ENCODE measurements at places on chromosomes 1 and 21. TPM values are rescaled to one million over a fixed set of nuclear protein-coding genes. Genes with fewer than 3 reads are reported as not detected.

- peak; percentile 25 for DNase-seq
Measured at GRCh38 chr1:14910984-14911721, 242.4 kb upstream of the TMEM51 start.

- no peak for DNase-seq
Measured at GRCh38 chr21:21122680-21123079, 124.5 kb downstream of the NCAM2 start.

The SOX13 gene
- 70.2 TPM for polyA plus RNA-seq

DNA sequence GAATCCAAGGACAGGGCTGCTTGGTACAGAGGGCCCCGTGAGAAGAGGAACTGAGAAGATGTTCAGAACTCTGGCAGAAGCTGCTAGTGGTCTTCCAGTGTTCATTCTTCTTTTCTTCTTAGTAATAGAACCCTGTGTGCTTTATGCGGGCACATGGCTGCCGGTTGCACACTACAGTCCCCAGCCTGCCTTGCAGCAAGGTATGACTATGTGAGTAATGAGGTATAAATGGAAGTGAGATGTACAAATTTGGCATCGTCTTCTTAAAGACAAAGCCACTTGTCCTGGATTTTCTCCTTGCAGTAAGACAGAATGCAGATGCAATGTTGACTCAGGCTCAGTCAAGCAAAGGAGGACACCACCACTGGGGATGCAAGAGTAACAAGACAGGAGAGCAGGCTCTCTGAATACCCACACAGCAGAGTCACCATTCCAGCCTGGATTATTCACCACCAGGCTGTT is 15.0 kb upstream of the ATP1B1 start:
- no peak for DNase-seq

DNA sequence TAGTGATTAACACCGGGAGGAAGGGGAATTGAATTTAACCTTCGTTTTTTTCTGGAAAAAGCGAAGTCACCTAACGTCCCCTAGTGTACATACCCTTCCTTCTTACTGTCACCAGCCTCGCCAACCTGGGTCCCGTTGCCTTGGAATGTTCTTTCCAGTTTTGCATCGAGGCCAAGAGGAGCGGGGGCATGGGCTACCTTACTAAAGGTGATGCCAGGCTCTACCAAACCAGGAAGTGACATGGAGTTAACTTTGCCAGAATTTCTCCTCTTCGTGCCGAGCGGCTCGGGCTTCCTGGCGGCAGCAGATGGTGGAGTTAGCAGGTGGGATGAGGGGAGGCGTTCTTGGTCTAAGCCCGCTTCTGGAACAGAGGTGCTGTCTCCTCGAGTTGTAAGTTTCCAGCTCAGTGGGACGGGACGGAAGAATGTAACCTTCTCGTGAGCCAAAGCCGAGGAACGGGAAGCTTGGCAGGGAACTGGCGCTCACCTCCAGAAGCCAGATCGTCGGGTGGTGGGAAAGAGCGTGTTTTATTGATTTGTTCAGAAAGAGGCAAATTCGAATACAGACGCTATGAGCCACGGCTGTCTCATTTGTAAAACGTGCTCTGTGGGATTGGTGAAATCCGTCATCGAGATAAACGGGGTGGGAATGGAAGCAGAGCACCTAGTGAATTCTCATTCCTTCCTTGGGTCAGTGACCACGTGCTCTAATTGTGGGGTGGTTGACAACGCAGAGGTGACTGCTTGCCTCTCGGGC is 486 bp downstream of the NIPAL3 start:
- DNase-seq, result no peak

DNA sequence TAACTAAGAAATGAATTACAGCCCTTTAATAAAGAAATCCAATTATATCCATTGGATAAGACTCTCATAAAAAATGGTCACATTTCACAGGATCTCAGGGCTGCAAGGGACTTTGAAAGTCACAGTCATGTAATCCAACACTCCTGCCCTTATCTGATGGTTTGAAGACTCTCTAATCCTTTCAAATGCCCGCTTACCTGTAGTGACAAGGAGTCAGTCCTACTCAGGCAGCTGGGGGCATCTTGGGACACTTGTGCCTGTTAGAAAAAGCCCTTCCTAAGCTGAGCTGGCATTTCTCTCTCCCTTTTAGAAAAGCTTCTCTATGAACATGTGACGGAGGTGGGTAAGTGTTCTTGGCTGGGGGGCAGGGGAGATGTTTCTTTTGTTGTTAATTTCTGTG is 11.0 kb upstream of the ZNF691 start:
- DNase-seq, result no peak

DNA sequence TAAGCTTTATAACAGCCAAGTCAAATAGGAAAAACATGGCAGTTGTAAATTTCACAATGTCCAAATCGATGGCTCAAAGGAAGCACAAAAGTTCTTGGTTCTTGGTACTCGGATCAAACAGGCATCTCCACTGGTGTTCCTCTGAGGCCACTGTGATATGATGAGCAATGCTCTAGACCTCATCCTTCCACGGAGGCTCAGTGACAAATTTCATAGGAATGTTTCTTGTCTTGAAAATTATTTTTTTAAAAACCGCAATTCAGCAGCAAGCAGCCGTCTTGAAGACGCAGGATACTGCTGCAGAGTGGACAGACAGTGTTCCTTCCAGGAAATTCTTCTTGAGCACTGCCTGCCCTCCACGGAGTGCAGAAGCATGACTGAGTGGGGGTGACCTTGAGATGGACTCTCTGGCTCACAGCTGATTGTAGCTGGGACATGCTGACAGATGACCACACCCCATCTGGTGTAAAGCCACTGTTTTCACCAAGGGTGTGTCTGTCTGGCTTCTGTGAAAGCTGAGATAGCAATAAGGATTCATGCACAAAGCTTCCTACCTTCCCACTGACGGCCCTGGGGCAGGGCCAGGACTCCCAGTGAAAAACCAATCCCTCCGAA is 61.9 kb downstream of the TIAM1 start:
- DNase-seq, result no peak

DNA sequence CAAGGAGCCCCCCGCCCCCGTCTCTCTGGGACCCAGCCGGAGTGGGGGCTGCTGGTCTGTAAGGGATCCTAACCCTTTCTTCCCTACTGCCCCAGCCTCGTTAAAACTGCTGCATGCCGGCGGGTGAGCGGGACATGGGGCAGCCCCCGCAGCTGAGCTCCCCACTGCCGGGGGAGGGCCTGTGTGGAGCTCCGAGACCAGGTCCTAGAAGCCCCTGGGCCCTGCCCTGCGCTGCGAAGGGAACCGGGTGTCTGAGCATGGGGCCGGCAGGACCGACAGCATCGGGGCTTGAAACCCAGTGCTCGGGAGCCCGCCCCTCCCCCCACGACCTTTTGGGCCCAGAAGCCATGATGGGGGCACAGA is 9.2 kb upstream of the COL6A1 start:
- no peak for DNase-seq

DNA sequence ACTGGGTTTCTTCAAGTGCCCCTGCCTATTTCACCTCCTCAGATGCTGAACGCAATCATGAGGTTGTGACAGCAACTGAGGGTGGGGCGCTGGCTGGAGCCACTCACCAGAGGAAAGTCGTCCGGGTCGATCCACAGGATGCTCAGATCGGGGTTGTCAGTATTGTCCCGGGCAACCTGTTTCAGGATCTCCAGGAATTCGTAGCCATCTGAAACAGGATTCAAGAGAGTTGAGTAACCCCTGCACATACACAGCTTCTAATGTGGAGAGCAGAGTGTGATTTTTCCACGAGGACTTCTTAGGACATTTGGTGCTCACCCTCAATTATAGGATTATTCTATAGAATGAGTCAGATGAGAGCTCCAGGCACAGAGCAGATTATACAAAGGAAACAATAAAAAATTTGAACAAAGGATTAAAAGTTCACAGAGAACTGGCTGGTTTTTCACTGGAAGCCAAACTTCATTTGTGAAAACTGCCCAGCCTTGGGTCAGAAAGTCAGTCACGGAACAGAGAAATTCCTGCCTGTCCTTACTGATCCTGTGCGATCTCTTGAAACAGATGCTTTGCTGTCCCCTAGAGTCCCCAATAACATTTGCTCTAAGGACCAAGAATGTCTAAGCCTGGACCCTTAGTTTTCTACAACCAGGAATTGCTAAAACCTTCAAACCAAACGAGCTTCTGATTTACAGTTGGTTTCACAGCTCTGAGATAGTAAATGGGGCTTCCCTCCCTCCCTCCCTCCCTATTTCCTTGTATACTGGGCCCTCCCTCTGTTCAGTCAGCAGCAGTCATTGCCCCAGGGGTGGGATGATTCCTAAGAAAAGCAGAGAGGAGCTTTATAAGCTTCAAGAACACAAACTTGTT is 63.2 kb downstream of the CASQ2 start:
- DNase-seq, result no peak

The AGT gene
- polyA plus RNA-seq, result 162 TPM

The GSTM2 gene
- 63.2 TPM for polyA plus RNA-seq

Data from brain (organoid and tissue), 16 donors.